ENCODE measurements at places on chromosomes 7 and 10.

GRCh38 chr7:108327353-108327752 is 128.9 kb downstream of the NRCAM start:
- no peak for DNase-seq

- no peak for DNase-seq
These were observed 38.9 kb downstream of the KIAA1217 start for GRCh38 chr10:24247841-24248240.

DNA sequence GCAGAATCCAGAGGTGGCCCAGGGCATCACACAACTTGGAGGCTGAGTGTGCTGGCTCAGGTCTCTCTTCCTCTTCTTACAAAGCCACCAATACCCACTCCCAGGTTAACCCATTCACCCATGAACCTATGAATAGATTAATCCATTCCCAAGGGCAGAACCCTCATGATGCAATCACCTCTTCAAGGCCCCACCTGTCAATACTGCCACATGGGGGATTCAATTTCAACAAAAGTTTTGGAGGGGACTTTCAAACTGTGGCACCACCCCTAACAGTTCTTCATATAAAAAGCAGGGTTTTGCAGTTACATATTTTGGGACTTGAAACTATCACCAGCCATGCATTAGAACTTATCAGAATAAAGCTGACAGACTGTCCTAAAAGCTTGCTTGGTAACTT is 193.6 kb upstream of the RNF32 start:
- no peak for DNase-seq

DNA sequence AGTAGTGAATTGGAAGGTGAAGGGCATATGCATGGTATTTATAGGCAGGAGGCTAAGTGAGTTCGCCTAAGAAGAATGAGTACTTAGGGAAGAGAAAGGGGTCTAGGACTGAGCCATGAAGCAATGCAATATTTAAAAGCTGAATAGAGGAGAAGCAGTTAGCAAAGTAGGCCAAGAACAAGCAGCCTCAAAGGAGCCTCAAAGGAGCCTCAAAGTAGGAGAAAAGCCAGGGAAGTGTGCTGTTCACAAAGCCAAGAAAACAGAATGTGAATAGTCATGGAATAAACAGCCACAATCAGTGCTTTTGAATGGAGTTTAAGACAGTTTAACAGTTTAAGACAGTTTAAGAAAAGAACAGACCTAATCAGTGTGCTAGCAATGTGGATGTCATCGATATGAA is 762.0 kb downstream of the SORCS1 start:
- DNase-seq, result no peak

DNA sequence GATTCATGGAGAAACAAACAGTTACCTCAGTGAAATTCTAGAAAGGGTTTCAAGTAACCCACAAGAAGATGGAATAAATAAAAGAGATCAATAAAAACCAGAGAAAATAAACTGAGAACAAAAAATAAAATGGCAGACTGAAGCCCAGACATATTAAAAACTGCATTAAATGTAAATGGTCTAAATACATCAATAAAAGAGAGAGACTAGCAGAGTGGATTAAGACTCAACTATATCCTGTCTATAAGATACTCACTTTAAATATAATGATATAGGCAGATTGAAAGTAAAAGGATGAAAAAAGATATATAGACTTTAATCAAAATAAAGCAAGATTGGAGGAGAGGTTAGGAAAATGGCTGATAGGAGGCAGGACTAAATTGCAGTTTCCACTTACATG is 18.8 kb upstream of the EBF3 start:
- no peak for DNase-seq

- DNase-seq, result peak; percentile 50
These were observed 26.8 kb upstream of the GRID1 start for GRCh38 chr10:86393362-86393761.

GRCh38 chr10:96995851-96996250 is 163.8 kb downstream of the LCOR start:
- DNase-seq, result no peak

- DNase-seq, result no peak
These were observed 269.2 kb downstream of the RNLS start for GRCh38 chr10:88313878-88314277.

- no peak for DNase-seq
These were observed 60.8 kb downstream of the ATXN7L1 start for GRCh38 chr7:105815576-105815975.

- DNase-seq, result no peak
These were observed 23.8 kb downstream of the SUFU start for GRCh38 chr10:102527546-102527945.

DNA sequence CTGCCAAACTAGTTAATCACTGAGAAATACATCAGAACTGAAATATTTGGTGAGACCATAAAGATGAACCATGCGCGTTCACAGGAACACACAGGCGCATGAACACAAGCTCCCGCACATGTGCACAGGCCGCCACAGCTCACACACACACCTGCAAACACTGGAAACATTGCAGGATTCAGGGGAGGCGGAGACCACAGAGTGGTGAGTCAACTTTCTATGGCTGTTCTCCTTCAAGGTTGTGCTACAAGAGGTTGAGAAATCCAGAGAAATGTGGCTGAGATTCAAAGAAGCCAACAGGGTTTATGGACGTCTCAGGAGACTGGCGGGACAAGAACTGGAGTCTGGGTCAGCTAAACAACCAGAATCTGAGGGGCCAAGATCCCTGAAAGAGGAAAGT is 17.8 kb downstream of the ESYT2 start:
- no peak for DNase-seq

- DNase-seq, result no peak
These were observed 14.5 kb downstream of the UBE3C start for GRCh38 chr7:157153260-157153659.

DNA sequence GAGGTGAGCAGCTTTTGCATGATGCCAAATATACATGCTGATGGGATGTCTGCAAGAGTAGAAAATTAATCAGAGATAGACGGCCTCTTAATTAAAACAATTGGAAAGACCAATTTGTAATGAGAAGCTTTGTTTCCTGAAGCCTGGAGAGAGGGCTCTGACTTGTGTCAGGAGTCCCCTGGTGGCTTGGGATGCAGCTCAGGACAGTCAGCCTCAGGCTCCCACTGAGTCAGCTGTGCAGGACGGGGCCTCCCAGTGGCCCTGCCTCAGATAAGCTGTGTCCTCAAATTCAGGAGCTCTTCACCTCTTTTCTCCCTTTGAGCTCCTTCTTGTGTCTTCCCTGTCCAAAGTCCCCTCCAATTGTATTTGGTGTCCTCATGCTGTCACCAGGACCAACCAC is 438.9 kb upstream of the PODXL start:
- no peak for DNase-seq

DNA sequence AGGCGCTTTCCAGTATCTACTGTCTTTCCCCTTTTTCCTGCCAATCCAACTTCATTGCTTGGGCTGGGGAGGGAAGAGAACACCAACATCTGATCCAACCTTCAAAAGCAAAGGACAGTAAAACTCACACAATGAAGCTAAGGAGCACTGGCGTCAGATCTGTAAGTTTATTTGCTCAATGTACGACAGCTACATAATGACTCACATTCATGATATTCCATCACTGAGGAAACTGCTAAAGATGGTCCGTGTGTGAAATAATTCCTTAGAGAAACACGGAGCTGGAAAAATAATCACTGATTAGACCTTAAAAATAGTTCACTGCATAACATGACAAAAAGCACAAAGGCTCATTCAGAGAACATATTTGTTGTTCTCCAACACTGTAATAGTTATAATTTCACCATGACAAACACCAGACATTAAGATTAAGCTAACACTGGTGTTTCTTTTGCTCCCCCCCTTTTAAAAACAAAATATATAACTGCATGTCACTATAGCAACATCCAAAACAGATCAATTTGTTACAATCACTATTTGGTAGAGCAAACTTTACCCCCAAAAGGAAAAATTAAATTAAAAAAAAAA is 24.3 kb downstream of the HSPB1 start:
- no peak for DNase-seq

DNA sequence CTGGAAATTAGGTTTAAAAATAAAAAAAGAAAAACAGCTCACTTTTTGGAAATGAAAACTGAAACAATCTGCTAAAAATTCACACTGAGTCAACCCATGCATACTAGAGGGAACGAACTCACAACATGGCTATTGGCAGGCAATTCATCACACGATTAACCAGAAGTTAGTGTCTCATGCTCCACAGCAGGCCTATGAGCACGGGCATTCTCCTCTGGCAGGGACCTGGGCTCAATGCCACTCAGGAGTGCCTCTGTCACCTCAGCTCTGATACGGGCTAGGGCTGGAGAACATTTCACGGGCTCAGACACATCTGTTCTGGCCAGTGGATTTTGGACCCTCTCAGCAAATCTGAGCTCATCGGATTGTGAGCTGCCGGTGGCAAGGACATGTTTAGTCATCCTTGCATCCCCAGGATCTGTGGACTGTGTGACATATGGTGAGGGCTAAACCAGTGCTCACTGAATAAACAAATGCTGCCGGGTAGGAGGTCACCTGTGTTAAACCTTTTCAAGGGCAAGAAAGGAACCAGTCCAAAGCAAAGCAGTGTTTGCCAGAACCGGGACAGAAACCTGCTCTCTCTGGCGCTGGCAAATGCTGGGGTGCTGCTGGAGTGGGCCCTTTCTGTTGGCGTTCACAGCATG is 40.1 kb downstream of the POLR3A start:
- DNase-seq, result no peak

GRCh38 chr10:117955176-117955575 is 91.6 kb downstream of the RAB11FIP2 start:
- DNase-seq, result no peak

- no peak for DNase-seq
These were observed 339.2 kb upstream of the PODXL start for GRCh38 chr7:131895541-131896164.

DNA sequence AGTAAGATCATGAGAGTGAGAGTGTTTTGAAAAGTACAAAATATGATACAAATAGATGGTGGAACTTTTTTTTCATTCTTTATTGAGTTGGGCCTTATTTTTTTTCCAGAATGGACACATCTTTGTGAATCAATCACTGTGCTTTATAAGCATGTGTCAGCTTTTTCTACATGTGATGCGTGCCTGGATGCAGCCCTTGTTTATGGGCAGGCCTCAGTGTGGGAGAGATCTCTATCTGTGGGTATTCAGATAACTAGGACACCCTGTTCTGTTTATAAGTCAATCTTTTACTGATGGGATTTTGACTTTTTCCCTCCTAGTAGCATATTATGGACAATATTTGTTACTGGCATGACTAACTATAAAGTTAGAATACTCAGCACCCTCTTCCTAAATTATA is 42.9 kb upstream of the IKZF1 start:
- no peak for DNase-seq

DNA sequence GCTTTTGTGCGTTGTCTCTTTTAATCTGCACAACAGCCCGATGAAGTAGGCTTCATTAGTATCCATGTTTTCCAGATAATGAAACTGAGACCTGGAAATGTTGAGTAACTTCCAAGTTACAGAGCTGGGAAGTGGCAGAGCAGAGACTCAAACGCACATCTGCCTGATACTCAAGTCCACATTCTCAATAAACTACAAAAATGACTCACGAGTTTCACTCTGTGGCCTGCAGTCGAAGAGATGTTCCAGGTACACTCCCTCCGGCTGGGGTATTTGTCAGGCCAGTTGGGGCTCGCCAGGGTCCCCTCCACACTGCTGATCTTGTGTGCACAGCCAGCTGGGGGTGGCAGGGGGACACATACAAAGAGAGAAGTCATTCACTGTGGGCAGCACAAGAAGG is 17.7 kb upstream of the OPALIN start:
- no peak for DNase-seq

DNA sequence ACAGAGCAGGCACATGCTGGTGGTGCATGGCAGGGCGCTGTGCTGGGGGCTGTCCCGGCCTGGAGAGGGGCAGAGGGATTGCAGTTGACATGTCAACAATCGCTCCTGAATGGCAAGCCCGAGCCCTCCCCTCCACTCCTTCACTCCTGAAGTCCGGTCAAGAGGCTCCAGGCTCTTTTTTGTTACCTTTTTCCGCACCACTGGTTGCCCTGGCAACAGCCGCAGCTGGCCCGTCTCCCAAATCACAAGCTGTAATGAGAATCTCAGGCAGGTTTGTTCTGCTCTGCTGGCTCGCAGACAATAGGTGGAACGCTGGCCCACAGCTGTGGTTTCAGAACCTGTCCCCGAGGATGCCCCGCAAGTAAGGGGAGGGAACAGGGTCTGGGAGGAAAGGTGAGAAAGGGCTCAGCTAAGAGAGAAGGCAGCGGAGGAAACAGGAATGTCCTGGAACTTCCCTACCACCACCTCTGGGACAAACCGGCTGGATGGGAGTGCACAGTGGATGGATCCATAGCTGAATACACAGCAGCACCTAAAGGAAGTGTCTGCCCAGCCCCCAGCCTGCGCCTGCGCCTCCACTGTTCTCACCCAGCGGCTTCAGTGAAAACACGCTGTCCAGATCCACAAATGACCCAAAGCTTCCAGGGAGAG is 58.9 kb downstream of the CALML3 start:
- DNase-seq, result peak; percentile 58

GRCh38 chr7:101299511-101300464 is 21.8 kb downstream of the IFT22 start:
- DNase-seq, result no peak

GRCh38 chr10:82313401-82313800 is 438.4 kb downstream of the NRG3 start:
- no peak for DNase-seq

GRCh38 chr7:48158404-48158803 is 12.9 kb upstream of the ABCA13 start:
- no peak for DNase-seq

DNA sequence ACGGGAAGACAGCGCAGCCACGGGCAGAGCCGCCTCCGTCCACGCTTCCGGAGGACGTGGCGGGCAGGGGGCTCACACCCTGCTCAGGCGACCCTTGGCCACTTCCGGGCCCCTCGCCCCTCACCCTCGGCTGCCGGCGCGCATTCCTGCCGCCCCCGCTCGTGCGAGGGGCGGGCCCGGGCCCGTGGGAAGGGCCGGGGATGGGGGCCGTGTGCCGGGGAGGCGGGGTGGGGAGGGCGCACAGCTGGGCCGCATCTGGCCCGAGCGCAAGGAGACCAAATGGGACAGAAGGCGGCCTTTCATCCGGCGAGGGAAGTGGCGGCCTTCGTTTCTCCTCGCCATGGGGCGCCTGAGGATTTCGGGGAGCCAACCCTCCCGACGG is 846 bp upstream of the LFNG start:
- DNase-seq, result no peak

DNA sequence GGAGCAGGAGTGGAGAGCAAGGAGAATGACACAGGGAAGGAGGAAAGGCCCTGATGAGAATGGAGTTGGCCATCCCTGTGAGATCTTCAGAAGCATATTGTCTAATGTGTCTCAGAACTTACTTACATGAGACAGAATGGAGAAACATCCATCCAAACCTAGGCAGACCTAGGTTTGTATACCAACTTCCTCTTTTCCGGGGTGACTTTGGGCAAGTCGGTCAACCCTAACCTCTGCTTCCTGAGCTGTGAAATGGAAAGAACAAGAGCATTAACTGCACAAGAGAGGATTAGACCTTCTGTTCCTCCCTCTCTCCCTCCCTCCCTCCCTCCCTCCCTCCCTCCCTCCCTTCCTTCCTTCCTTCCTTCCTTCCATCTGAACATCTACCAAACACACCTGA is 4.5 kb downstream of the GHRHR start:
- peak; percentile 76 for DNase-seq

All from Karpas-422 (cell line).